B cell (primary cell): ENCODE measurements at places on chromosomes 2 and 18.
A peak's percentile ranks its signal among the peaks of the same experiment; 100 is the strongest.

DNA sequence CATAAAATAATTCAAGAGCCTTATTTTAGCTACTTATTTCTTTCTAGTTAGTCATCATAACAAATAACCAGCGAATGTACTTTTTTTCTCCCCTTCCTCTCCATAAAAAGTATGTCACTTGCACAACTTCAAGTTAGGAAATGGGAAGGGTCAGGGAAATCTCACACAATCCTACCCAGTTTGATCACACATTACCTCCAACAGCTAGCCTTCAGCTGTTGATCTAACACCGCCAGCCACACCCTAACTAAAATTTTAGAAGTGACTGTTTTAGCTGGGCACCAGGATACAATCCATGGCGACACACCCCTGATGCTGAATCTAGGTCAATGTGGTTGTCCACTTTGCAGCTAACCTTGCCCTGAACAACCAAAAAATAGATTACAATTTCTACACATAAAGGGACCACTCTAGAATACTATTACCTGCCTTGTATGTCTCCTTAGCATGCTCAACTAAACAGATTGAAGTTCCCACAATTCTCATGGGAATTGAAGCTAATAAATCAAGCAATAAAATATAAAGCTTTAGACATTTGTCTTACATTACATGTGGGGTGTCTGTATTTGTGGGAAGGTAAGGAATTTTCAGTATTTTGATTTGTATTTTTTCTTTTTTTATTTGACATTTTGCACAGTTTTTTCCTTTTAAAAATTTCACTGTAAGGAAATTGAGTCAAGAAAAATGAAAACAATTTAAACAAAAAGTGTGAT, 7.3 kb upstream of the COL3A1 start:
- DNase-seq, result no peak

DNA sequence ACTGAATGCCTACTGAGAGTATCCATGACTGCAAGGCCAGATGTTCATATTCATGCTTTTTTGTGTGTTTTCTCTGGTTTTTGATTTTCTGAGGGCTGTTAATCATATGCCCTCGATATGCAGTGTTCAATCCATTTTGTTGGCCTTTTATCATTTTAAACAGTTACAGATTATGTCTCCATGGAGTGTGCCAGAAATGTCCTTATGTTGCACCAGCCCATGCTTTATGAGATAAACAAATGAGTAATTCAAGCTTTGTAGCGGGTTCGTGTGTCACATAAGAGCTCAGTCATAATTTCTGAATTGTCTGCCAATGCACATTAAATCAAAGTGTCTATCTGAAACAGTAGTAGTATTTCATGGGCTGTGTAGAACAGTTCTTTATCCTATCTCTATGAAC, 583.0 kb downstream of the THSD7B start:
- DNase-seq, result no peak

DNA sequence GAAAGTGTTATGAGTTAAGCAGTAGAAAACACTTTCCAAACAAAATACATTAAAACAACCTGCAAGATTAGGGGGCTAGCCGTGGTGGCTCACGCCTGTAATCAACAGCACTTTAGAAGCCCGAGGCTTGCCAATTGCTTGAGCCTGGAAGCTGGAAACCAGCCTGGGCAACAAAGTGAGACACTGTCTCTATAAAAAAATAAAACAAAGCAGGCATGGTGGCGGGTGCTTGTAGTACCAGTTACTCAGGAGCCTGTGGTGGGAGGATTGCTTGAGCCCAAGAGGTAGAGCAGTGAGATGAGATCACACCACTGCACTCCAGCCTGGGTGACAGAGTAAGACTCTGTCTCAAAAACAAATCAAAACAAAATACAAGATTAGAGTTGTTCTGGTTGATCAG, 208.3 kb downstream of the ERBB4 start:
- no peak for DNase-seq

DNA sequence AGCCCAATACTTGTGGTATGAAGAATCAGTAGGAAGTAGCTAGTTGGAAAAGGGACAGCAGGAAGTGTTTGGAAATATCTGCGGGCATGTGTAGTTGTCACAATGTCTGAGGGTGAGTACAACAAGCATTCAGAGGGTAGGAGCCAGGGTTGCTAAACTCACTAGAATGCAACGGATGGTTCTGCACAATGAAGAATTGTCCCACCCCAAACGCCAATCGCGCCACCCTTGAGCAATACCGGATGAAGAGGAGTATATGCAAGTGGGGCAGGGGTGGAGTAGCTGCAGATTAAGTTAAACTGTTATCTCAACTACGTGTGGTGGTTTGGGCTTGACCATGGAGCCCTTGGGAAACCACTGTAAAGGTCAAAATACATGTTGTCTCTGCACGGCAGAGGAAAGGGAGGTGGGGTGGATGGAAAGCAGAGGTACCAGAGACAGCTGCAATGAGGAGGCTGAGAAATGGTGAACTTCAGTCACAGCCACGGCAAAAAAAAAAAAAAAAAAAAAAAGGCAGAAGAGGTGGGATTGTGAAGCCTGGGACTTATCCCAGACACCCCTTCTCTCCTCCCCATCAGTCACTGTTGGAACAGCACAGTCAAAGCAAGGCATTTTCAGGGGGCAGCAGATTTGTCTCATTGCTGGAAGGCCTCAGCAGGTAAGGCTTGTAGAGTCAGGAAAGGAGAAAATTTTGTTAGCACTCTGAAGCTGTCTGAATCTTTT, 5.2 kb downstream of the CCL20 start:
- DNase-seq, result no peak

DNA sequence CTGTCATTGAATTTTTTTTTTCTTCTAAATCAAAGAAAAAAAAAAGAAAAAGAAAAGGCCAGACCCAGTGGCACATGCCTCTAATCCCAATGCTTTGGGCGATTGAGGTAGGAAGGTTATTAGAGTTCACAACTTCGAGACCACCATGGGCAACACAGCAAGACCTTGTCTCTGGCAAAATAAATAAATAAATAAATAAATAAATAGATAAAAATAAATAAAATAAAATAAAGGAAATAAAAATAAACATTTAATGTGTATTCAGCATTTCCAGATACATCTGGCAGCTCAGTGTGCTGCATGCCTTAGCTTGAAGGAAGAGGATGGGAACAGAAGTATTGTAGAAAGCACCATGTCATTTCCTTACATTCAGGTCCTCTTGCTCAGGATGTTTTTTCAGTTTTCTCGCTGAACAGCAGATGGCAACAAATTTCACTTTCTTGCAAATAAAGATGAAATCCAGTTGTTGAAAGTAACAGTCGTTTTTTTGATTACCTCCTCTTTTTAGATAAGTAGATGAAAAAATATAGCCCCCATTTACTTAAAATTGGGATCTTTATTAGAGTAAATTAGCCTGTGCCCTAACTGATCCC, 25.7 kb upstream of the FAM178B start:
- DNase-seq, result peak; percentile 78

GRCh38 chr2:186485871-186486650, at the start of gene ZC3H15:
Gene ZC3H15 (plus strand): TSS chr2:186486260. CDS start chr2:186486383, 123 bp downstream.
- peak; percentile 98 for DNase-seq

DNA sequence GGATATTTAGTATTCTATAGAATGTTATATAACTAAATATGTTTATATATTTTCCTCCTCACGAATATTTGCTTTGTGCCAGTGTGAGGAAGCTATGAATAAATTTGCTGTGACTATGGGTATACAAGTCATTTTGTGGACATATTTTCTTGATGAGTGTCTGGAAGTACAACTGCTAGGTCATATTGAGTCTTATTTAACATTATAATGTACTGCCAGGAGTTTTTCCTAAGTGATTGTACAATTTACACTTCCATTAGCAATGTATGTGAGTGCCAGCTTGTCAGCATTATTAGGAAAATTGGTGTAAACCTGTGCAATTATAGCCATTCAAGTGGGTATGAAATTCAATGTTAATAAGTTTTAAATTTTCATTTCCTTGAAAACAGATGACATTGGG, 1328.9 kb upstream of the TMEFF2 start:
- DNase-seq, result no peak

- DNase-seq, result no peak
Observed at GRCh38 chr2:197042739-197043196, 116.3 kb upstream of the PGAP1 start.

- no peak for DNase-seq
Observed at GRCh38 chr2:36834731-36835524, 131.4 kb downstream of the STRN start.

DNA sequence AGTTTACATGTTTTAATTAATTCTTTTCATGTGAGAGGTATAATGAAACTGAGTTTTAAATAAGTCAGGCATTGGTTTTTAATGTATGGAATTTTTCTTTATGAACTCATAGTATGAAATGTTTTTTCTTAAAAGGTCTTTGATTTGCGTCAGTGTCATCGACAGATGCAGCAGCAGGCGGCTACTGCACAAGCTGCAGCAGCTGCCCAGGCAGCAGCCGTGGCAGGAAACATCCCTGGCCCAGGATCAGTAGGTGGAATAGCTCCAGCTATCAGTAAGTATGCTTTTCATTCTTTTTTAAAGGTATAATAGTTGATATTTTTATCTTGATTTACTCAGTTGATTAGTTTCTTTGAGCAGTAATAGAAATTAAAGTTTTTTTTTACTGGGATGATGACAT, 46.5 kb downstream of the SMAD4 start:
- DNase-seq, result no peak

GRCh38 chr18:47915229-47915628, 15.2 kb downstream of the SMAD2 start:
- DNase-seq, result no peak

GRCh38 chr2:61993422-61994024, 88.0 kb downstream of the COMMD1 start:
- DNase-seq, result peak; percentile 64

GRCh38 chr2:17538844-17539554, 1.5 kb upstream of the VSNL1 start:
- DNase-seq, result no peak

DNA sequence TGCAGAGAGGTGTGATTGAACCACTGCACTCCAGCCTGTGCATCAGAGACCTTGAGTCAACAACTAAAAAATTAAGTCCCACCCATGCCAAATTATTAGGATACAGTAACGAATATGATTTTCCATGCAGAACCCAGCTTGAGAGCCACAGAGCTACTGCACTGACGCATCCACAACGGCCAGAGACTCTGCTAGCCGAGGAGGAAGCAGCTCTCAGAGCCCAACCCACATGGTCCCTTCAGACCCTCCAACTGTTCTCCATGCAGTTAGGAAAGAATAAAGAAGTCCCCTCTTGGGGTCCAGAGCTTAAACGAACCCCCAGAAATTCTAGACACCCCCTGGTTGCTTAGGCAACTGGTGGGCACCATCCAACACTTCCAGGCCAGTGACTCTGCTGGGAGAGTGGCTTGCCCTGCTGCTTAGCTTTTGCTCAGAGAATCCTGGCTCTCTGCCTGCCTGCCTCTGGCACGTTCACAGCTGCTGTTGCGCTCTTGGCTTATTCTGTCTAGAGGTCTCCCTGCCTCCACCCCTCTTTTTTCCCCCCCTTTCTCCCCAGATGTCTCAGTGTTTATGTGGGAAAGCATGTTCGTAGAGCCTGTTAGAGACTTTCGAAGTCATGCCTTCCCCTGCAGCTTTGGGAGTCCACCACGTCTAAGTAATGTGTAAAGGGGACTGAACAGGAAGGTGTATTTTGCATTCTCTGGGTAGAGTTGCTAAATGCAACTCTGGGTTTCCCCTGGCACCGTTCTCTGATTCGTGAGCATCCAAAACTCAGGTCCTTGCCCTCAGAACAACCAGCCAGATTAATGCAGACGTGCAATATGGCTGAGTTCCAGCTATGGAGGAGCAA, 26.0 kb upstream of the SP3 start:
- DNase-seq, result peak; percentile 66

DNA sequence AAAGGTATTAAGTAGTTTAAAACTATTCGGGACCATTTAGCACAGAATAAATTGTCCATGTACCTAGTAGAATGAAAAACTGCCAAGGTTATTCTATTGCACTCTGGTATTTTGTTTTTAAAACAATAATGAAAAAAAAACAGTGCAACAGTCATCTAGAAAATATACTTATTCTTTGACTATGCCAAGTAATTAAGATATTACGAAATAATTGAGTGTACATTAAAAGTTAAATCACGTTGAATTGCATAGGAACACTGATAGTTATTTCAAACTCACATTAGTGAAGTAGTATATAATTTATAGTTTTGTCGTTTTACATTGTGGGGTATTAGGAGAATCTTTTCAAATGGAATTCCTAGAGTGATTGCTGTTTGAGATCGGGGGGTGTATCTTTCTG, 20.1 kb downstream of the R3HDM1 start:
- DNase-seq, result no peak

GRCh38 chr2:130744287-130745117, 10.8 kb upstream of the AMER3 start:
- no peak for DNase-seq

- no peak for DNase-seq
Observed at GRCh38 chr18:51342815-51343214, 145.3 kb upstream of the MEX3C start.

DNA sequence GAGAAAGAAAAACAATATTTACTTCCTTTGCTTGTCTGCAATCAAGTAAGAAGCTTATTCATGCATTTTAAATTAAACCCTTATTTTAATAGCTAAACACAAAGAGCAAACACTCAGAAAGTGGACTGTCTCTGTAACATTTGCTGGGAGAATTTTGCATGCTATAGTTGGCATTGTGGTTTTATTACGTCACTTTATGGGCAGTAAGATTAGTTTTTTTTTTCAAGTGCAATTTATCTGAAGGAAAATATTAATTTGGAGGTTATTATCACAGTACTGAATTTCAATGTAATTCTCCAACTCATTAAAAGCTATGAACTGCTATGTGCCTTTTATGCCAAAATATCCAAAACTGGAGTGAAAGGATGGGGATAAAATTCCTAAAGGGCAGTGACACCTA, 103.3 kb downstream of the TMEFF2 start:
- DNase-seq, result no peak

DNA sequence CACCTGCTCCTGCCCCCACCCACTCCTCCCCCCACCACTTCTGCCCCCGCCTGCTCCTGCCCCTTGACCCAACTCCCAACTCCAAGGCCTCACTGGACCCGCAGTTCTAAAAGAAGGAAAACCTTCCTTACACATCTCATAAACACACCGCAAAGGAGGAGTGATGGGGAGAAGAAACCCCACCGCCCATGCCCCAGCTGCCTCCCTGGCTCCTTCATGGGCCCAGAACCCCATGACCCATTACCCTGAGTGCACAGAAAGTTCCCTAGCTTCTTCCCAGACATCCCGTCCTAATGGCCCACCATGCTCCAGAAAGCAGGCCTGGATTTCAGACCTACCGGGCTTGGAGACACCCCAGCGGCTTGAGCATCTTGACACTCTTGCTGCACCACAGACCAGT, 17.8 kb upstream of the CNDP2 start:
- DNase-seq, result no peak

DNA sequence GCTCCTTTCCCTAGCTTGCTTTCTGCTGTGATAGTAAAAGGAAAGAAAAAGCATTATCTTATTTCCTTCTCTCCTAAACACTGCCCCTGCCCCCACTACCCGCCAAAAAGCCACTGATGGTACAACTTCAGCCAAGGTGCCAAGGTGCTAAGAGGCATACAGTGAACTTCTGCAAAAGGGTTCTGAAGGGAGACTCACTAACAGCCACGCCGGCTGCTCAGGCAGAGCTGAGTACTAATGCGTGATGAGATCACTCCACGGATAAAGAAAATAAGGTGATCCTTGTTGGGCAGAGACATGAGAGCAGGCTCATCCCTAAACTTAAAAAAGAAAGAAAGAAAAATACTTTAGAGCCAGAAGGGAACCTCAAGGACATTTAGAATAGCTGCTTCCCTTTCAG, 60.5 kb upstream of the PXDN start:
- no peak for DNase-seq

- DNase-seq, result no peak
Observed at GRCh38 chr2:106566050-106566449, 78.9 kb downstream of the CD8B2 start.
